ENCODE measurements at places on chromosomes 11 and 22. TPM values are rescaled to one million over a fixed set of nuclear protein-coding genes. Genes with fewer than 3 reads are reported as not detected.

DNA sequence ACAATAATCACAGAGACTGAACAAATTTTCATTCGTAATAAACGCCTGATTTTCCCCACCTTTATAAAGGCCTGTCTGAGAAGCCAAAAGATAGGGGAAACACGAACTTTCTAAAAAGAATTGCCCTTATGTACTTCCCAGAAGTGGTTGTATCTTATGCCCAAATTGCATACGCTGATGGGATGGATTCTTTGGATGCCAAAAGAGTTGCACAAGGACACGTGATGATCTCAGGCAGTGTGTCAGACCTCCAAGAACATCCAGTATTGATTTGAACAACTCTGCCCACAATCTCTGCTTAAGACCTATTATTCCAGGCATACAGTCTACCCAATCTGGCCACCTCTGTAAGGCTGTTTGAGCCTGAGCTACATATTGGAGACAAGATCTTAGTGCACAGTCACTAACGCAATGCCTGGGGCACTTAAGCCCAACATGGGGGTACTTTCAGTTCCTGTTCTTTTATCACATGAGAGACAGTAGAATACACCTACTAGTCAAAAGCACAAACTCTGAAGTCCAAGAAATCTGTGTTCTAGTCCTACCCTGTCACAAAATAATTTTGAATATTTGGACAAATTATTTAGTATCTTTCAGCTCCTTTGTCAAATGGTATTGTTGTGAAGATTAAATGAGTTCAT lies 38.9 kb downstream of the OR10A6 start:
- DNase-seq = peak; percentile 55

DNA sequence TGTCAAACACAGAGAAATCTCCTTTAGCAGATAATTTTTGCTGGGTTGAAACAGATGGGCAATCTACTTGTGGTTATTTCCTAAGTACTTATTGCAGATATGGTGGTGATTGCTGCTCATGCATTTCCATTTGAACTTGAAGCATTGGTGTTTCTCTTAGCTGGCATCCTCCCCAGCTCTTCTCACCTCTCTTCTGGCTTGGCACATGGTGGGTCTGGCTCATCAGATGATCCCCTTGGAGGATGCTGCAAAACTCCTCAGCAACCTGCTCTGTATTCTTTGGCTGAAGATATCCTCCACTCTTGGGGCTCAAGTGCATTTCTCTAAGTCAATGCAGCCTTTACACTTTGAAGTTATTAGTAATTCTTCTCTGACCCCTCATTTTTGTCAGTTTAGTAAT lies 87.3 kb upstream of the MYO18B start:
- no peak for DNase-seq

DNA sequence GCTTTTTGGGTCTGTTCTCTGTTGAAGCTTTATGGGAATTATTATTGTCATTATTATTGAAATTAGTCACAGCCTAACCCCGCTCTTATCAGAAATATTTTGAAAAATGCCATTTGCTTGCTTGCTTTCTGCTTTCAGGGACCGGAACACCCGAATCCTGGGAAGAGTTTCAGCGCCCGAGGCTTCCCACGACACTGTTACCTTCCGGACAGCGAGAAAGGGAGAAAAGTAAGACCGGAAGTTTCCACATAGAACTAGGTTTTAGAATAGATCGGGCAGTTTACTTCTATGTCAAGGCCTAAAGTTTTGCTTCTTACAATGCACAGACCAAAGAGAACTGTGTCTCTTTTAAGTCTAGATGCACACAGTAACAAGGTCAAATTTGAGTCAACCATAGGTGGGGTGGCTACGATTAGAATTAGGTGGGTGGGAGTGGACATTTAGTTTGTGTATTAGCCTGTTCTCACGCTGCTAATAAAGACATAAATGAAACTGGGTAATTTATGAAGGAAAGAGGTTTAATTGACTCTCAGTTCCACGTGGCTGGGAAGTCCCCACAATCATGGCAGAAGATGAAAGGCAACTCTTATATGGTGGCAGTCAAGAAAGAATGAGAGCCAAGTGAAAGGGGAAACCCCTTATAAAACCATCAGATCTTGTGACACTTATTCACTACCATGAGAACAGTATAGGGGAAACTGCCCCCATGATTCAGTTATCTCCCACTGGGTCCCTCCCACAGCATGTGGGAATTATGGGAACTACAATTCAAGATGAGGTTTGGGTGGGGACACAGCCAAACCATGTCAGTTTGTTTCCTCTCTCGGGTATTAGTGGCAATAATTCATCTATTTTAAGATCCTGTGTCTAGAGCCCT lies 12.9 kb downstream of the MPEG1 start:
- DNase-seq = no peak

GRCh38 chr11:35723493-35723892 lies 60.9 kb downstream of the TRIM44 start:
- DNase-seq = no peak

DNA sequence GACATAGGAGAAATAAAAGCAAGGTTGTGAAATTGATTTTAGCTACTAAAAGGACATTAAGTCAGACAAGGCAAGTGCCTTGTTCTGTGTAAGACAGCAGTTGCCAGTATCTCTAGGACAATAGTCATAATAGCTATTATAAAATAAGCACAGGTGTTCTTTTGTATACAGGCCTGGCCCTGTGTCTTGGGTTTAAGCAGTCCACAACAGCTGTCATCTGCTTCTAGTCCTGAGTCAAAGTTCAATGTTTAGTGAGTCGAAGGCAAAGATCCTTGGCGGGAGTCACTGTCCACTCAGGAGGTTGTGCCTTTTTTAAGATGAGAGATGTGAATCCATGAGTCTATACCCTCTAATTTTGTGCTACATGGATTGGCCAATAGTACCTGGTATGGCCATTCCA lies 79.5 kb downstream of the SC5D start:
- DNase-seq = no peak

DNA sequence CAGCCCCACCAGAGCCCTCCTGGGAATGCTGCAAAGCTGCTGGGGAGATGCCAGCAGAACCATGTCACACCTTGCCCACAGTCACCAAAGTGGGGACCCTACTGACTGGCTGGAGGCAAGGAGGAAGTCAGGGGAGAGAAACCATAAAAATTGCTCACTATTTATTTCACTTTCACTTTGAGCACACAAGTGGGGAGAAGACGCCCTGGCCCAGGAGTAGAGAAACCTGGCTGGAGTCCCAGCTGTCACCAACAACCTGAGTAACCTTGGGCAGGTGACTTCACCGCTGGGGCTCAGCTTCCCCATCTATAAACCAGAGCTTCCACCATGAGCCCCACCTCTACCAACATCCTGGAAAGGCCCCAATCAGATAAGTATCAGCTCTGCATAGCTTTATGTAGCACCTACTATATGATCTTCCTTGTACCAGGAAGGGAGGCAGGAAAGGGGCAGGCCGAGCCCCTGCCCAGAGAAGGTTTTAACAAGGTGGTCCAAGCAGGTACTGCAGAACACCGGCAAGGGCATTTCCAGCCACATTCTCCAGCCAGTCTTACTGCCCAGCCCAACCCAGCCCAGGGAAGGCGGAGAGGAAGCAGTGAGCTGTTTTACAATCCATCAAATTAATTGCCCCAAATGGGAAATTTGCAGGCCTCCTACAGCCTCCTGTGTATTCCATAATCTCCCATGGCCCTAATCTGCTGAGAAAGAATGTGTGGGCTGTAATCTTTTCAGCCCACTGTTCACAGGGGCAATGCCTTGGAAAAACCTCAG lies 27.6 kb downstream of the PLEKHA7 start:
- no peak for DNase-seq

The SEC14L6 gene
- not detected for total RNA-seq

The PLAAT5 gene
- total RNA-seq = not detected

The SPTY2D1 gene
- 20.7 TPM for total RNA-seq

The PLA2G3 gene
- 0.43 TPM for total RNA-seq

Measured in fibroblast of villous mesenchyme (primary cell).